ENCODE measurements at places on chromosomes 2 and 18.

- DNase-seq = no peak
Measured at GRCh38 chr2:16718576-16719484, 53.2 kb upstream of the CYRIA start.

DNA sequence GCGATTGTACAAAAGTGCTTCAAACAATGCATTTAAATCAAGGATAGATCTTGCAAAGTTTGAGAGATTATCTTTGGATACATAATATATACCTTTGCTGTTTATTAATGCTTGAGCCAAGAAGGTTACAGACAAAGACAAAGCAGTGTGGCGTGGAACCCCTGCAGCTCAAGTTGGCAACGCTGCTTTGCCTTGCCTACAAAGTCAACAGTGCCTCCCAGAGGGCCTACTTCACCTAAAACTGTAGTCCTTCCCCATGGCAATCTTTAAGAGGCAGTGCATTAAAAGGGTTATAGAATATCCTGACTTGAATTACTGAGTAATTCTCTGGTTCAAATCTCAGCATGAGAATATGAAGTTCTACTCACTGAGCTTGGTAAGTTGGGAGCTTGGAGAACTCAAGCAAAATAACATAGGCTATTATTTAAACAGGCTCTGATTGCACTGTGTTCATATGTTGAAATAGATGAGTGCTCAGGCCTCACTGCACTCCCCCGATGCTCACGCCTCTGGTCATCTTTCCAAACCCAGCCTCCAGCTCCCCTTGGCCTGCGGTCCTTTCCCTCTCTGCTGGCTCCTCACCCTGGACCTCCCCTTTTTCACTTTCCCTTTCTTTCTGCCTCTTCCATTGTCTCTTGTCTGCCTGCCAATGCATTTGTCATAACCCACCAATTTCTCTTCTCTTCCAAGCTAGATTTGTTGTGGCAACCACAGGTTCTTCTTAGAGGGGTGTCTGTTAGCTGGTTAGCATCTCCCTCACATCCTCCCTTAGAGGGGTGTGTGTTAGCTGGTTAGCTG, 96.5 kb downstream of the MYT1L start:
- no peak for DNase-seq

GRCh38 chr18:54928236-54928635, 31.0 kb downstream of the CCDC68 start:
- no peak for DNase-seq

DNA sequence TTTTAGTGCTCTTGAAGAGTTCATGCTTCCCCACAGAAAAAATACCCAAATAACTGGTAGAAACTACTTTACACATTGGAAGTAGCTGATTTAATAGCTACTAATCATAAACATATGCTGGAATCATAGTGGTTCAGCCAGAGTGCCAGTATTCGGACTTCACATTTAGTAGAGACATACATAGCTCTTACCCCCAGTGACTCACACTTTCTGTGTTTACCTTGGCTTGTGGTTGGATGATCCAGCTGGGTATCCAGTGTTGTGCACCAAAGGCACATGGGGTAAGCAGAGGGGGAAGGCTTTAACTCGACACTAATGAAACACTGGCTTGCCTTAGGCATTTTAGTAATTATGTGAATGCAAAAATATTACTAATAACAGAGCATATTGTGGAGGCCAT, 18.1 kb downstream of the ARHGAP28 start:
- no peak for DNase-seq

DNA sequence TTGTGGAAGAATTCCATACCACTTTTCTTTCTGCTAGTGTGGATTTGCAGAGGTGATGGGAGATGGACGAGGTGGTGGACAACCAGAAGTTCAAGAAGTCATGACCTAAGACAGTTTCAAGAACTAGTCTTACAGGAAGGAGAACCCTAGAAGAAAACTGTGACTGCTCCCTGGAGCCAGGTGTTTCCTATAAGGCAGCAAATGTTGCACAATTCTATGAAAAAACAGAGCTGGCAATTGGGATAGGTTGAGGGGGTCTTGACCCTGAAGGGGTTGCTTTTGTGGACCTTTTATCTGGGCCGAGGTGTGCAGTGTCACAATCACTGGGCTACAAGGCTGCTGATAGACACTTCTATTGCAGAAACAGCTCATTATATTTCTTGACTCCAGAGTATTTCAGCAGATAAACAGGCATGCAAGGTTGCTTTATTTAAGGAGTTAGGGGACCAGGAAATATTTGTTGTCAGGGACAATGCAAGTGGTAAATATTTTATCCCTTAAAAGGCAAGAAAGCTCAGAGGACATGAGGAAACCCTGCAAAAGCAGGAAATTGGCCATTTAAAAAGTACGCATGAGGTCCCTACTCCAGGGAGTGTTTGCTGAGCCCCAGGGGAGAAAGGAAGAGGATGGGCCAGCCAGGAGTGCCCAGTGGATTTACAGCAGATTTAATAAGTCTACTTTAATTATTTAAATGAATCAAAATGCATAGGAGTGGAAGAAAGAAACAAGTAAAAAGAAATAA, 22.9 kb downstream of the APCDD1 start:
- no peak for DNase-seq

Data from stimulated activated CD4-positive, alpha-beta T cell treated with anti-CD3 and anti-CD28 coated beads, TNF-alpha, amount 100 ng/mL, for 24 hours (primary cell).